Suppressor macrophage (primary cell): ENCODE measurements at places on chromosomes 13 and 19.

- no peak for DNase-seq
Measured at GRCh38 chr13:69657676-69658075, 449.9 kb upstream of the ATXN8OS start.

DNA sequence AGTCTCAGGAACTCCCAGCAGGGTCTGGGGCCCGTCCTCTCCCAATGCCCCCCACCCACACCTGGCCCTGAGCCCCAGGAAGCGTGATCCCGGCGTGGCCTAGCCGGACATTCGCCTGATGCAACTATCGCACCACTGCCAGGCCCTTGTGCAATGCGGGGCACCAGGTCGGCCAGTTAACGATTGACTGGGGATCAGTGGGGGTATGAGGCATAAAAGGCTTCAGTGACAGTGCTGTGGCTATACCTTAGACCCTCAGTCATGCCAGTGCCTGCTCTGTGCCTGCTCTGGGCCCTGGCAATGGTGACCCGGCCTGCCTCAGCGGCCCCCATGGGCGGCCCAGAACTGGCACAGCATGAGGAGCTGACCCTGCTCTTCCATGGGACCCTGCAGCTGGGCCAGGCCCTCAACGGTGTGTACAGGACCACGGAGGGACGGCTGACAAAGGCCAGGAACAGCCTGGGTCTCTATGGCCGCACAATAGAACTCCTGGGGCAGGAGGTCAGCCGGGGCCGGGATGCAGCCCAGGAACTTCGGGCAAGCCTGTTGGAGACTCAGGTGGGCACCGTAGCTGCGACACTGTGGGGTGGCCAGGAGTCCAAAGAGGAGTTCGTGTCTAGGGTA, at the start of gene ANGPTL8:
TSS of gene ANGPTL8 (plus strand) at position 243 of the 624 bp plus-strand sequence. CDS start at position 262, 19 bp downstream.
- DNase-seq = no peak

DNA sequence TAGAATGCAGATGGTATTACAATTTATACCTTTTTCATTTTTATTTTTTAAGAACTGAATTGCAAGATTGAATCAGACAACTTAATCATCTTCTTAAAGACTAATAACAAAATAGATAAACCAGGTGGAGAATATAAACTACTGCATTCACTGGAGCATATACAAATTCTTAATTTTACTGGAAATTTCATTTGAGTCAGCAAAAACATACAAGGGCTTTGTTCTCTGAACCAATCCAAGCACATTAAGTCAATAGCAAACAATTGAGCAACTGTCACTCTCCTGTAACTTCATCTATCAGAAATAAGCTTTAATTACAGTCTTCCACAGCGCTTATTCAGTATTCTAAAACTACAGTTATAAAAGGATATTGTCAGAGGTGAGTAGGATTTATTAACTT, 167.4 kb upstream of the OBI1 start:
- no peak for DNase-seq

GRCh38 chr13:109787135-109787954, 962 bp upstream of the IRS2 start:
- DNase-seq = peak; percentile 57

DNA sequence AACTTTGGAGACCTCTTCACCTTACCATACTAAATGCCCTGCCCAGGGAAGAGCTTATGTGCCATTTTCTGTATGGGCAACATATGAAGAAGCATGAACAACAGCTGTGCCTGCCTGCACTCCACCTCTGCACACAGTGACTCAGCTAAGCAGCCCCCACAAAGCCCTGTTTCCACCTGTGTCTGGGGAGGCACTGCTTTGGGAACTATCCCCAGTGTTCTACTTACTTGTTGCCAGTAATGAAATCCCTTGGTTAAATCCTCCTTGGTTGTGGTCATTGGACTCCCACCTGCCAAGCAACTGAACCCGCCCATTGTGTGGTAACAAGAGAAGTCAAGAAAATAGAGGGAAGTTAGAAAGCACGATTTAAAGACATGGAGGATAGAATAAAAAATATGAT, 84.6 kb downstream of the NALCN start:
- no peak for DNase-seq

DNA sequence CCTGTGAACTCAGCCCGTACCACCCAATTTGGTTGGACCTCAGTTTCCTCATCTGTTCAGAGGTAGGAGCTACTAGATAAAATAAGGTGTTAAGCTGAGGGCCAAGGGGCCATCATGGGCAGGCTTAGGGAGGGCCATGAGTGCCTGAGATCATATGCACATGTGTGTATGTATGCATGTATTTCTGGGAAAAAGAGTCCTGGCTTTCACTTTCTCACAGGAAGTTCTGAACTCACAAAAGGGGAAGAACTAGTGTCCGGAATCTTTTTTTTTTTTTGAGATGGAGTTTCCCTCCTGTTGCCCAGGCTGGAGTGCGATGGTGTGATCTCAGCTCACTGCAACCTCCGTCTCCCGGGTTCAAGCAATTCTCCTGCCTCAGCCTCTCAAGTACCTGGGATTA, 18.9 kb downstream of the TGFB1 start:
- peak; percentile 53 for DNase-seq

DNA sequence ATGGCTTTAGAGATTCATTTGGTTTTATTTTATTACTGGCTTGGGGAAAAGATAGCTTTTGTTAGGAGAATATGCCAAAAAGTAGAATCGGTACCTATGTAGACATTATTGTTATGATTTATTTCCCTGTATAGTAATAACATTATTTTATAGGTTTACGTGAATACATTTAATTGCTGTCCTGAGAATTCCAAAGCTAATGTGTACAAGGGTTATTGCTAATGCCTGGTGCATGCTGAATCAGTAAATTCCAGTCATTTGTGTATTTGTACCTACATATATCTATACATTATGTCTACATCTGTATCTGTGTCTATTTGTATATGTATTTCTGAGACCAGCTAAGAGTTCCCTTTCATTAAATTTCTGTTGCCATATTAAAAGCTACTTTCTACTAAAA, 550.9 kb downstream of the GPC6 start:
- no peak for DNase-seq

DNA sequence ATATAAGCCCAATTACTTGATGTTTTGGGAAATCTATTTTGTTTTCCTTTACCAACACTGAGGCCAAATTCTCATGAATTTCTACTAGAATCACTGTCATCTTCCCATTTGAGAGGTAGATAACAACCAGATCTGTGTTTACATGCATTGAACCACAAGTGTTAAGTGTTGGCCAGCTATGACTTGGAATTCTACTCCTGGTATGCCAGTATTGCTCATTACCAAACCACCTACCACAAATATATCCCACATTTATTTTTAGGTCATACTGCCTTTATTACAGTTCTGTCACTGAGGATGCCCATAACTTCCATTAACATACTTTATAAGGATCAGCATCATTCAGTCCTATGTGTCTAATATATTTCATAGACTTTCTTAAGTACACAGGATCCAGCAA, 328.9 kb downstream of the DIAPH3 start:
- no peak for DNase-seq

GRCh38 chr13:20057963-20058362, 99.4 kb downstream of the ZMYM2 start:
- peak; percentile 20 for DNase-seq

GRCh38 chr13:24894972-24895300, 131.0 kb downstream of the RNF17 start:
- DNase-seq = no peak

- DNase-seq = no peak
Measured at GRCh38 chr13:79571147-79571546, 90.2 kb downstream of the NDFIP2 start.

- no peak for DNase-seq
Measured at GRCh38 chr13:75194717-75195462, 287.1 kb downstream of the TBC1D4 start.

- no peak for DNase-seq
Measured at GRCh38 chr13:79386125-79386826, 19.8 kb downstream of the RBM26 start.

GRCh38 chr19:2341244-2341751, 12.8 kb downstream of the SPPL2B start:
- no peak for DNase-seq

DNA sequence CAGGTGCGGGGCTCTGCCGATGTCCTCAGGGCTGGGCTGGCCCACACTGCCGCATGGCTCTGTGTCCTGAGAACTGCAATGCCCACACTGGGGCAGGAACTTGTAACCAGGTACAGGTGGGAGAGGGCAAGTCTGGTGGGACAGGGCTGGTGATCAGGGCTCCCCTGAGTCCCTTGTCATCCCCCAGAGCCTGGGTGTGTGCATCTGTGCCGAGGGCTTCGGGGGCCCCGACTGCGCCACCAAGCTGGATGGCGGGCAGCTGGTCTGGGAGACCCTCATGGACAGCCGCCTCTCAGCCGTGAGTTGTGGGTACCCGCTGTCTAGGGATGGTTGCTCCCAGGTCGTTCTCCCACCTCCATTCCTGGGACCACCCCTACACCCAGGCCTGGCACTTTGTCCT, 30.5 kb downstream of the MEGF8 start:
- DNase-seq = no peak

DNA sequence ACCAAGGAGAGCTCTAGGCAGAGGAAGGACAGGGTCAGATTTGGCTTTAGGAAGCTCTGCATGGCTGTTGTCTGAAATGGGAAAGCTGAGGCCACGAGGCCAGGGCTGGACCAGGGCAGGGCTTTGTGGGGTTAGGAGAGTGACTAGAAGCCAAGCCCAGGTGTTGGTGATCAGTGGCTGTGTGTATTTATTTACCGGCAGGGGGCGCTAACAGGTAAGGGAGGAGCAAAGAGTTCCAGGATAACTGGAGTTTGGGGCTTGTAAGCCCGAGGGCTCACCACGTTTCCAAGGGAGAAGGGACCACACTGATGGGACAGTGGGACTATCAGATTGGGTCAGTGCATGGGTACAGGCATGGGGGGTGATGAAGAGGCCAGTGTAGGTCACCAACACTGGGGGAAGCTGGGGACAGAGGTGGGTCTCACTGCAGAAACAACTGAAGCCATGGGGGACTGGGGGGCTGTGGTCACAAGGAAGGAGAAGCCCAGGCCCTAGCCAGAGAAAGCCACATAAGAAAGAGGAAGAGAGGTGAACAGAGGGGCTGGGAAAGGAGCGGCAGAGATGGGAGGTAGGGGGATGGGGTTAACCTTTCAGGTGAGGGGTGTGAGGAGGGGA, 3.9 kb downstream of the TMEM147 start:
- DNase-seq = peak; percentile 88
